ENCODE measurements at places on chromosomes 5 and 9.

DNA sequence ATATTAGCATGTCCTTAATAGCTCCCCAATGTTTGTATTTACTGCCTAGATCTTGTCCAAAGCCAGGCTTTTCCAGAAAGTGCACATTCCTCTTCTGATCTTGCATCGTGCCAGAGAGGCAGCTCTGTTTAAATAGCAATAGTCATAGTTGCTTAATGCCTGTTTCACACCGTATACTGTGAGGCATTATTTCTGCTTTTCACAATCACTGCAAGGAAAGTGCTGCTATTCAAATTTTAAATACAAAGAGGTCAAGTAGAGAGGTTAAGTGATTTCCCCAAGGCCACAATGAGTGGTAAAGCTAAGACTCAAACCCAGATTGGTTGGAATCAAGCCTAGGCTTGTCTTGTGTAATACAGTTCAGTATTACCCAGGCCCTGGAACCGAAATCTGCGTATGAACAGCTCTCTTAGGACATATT is 153.6 kb downstream of the SNX18 start:
- DNase-seq, result peak; percentile 57

GRCh38 chr9:126805554-126806262 is 868 bp downstream of the ZBTB43 start:
- peak; percentile 56 for DNase-seq

DNA sequence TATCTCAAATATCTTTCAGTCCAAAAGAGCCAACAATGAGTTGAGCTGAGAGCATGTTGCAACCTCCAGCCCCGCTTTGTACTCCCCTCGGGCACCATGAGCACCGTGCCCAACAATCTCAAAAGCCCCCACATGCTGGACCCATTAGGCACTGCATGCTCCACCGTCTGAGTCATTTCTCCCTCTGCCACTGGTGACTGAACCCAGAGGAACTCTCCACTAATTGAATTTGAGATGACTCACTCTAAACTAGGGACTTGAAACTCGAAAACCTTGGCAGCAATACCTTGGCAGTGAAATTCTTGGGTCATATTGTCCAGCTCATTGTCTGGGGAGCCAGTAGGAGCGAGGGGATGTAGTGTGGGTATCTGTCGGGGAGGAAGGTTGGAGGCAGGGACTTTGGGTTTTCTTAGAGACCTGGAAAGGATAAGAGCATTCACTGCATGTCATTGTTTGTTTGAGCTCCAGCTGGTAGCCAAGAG is 49.9 kb upstream of the SLIT3 start:
- DNase-seq, result peak; percentile 100

- DNase-seq, result peak; percentile 63
Measured at GRCh38 chr5:145825751-145826180, 9.4 kb downstream of the PRELID2 start.

DNA sequence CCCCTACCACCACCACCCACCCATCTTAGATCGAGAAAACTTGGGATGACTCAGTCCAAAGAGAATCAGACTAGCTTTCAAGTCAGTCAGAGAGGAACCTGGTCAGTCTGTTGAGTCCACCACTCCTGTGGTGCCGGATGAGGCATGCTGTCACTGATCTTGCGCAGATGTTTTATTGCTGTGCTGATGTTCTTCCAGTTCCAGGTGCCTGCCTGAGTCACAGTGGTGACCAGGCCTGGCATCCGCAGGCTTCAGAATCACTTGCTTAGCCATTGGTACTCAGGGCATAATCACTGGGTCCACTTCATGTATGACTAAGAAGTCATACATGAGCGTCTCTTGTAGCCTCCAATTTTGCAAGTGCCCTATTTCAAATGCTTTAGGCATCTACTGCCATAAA is 114.1 kb downstream of the MUSK start:
- no peak for DNase-seq

DNA sequence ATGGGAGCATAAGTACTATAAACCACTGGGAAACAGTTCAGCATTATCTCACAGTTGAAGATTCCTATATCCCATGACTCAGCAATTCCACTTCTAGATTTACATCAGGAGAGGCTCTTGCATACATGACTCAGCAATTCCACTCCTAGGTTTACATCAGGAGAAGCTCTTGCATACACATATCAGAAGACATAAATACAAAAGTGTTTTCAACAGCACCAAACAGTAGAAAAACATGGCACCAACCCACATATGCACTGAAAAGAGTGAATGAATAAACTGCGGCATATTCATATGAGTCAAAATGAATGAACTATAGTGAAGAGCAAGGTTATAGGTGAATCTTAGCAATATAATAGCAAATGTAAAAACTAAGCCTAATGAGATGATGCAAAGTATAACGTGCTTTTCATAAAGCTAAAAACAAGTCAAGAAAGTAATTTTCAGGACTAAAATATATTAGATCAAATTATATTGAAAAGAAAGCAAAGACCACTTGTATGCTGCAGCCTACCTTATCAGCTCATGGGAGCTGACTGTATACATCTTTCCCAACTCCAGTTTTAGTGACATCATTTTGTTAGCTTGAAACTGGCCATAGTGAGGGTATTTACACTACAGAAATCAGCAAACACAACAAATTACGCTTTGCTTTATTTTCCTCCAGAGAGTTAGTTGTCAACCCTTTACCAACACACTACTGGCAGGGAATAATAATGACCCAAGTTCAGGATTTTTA is 95.8 kb downstream of the ANKRD18B start:
- peak; percentile 89 for DNase-seq

- no peak for DNase-seq
Measured at GRCh38 chr9:38022995-38023394, 46.0 kb downstream of the SHB start.

DNA sequence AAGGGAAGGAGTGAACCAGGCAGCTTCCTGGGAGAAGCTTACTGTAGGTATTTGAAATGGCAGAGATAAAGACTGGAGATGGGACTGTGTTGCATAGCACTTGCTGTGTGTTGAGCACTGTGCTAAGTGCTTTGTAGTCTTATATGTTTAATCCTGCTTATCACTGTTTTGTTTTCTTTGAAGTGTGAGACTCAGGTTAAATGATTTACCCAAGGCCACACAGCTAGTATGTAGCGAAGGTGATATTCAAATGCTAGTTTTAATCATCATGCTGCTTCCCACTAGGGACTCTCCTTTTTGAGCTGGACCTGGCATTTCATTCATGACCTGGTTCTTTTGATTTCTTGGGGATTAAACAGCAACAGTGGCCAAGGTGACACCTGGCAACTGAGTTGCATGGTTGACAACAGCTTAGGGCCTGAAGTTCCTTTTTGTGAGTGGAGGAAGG is 35.3 kb upstream of the SPRY4 start:
- DNase-seq, result no peak

DNA sequence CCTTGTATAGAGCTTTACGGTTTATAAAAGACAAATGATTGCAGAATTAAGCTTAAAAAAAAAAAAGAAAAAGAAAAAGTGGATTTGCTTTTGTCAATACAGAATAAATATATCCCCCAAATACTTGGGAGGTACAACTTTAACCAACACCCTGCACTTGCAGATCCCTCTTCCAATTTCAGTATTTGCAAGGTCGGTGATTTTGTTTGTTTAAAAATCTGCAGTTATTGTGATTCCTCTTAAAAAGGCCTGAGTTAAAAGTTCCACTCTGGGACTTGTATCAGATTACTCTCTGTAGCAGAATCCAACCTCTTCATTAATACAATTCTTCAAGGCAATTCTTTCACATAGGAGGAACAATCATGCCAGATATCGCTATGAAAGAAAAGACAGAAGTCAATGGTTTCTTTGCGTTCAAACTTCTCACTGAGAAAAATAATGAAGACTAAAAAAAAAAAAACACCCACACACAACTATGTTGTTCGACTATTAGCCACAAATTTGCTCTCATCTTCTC is 400.9 kb downstream of the EBF1 start:
- no peak for DNase-seq

DNA sequence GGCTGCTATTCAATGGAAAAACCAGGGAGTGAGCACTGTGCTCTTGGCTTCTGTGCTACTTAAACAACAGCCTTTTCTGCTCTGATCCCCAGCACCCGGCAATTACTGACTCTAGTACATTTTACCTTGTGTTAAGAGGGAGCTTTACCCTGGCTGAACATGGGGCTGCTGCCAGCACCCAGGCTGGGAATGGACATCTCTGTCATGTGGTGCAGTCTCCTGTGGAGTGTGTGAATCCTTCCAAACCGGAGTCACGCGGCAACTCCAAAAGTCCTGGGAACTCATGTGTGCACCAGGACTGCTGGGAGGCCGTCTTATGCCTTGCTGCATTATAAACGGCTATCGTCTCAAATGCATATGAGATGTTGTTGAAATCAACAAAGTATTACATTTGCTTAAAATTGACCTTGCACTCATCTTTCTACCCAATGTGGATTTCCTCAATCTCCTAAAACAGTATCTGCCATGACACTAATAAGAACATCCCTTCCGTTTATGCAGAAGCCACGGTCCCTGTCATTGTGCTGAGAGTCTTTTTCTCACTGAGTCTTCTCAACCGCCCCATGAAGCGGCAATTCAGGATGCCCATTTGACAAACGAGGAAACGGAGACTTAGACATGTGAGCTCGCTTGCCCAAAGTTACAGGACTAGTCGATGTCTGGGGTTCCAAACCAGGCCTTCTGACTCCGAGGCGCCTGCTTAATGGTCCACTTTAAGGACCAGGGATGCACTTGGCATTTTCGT is 884 bp upstream of the GSN start:
- DNase-seq, result no peak

GRCh38 chr5:107395632-107396350 is 274.9 kb downstream of the EFNA5 start:
- no peak for DNase-seq

DNA sequence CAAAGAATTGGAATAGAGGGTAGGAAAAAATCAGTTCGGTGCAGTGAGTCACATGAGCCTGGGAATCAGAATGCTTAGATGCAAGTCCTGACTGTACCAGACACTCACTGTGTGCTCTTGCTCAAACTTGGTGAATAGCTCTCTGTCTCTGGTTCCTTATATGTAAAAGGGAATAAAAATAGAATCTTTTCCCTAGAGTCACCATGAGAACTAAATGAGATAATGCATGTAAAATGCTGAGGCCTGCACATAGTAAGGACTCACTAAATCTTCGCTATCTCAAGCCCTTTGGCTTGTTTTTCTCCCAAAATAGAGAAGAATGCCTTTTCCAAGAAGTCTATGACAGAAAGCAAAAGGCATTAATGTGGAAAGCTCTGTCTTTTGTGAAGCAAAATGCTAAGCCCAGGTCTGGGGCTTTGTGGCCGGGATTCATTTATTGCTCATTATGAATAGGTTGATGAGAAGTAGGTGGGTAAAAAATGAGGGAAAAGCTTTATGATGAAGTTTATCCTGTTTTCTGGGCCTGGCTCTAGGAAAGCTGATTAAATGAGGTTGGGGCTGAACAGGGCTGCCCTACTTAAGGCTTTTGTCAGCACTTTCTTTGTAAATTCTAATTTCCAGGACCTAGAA is 483.3 kb downstream of the DMAC1 start:
- DNase-seq, result peak; percentile 58

GRCh38 chr5:10518347-10518746 is 45.5 kb upstream of the ANKRD33B start:
- peak; percentile 44 for DNase-seq

DNA sequence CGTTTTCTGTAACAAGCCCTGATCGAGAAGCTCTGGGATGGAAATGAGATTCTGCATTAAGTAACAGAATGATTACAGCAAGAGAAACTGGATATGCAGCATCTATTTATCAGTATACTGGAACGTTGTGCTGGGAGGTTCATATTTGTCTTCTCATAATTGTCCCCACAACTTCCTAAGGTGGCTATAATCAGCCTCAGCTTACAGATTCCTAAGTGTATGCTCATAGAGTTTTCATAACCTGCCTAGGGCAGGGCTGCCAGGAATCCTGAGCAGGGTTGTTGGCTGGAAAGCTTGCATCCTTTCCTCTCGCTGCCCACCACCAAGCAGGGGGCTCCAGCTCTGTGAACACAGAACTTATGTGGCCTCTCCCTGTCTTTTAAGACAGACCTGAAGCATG is 70.2 kb downstream of the FNBP1 start:
- DNase-seq, result no peak

DNA sequence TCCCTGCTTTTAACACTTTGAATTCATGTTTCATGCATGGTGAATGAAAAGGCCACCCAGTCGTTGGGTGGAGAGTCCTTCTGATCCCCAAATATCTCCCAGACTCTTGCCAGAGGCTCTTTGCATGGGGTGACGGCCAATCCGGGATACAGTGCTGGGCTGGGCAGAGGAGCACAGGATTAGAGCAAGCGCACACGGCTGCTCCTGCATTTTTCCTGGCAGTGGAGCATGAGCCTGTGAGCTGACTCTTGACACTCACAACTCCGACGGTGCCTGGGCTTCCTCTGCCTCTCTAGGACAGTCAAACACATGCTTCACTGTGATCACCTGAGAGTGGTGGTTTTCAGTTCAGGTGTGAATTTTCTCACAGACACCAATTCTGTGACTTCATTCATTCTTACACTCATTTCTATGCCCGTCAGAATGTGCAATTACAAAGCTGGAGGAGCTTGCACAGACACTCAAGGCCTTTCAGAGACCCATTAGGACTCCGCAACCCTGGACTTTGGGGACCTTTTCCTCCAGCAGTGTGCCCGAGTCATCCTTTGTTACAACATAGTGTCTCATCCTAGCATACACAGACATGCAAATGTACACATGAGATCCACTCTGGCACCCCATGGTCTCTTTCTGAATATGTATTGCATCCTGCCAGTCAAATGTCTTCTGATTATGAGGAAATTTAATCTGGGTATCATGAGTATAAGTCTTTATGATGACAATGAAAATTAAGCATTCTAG is 206.6 kb downstream of the ICE1 start:
- DNase-seq, result no peak

DNA sequence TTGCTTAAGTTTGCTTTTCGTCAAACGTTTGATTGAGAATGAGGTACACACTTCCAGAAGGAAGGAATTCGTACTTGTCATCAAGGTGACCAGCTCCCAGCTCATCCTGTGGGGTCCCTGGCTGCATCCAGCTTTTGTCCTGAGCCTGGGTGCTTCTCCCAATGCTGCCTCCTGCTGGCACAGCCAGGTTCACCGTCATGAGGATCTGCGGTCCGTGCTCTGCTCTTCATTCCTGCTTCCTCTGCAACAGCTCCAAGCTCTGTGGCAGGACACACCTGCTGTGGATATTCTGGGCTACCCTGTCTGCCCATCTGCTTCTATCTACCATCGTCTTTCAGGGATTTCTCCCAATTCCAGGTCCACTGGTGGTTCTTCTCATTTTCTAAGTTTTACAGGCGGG is 13.3 kb upstream of the UBE2QL1 start:
- DNase-seq, result no peak

- DNase-seq, result no peak
Measured at GRCh38 chr9:122806661-122807060, 6.7 kb downstream of the OR1K1 start.

DNA sequence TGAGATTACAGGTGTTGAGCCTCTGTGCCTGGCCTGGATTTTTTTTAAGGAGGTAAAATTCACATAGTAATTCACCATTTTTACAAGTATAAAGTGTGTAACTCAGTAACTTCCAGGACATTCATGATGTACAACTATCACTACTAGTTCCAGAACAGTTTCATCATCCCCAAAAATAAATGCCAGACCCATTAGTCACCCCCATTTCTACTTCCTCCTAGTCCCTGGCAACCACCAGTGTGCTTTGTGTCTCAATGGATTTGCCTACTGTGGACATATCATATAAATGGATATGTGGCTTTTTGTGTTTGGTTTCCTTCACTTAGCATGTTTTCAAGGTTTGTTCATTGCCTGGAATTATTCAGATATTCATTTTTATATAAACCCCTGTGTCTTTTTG is 72.5 kb upstream of the PANK3 start:
- peak; percentile 87 for DNase-seq

GRCh38 chr5:118687100-118687499 is 301.2 kb downstream of the DTWD2 start:
- no peak for DNase-seq
